ENCODE measurements at places on chromosomes 5 and 9.

DNA sequence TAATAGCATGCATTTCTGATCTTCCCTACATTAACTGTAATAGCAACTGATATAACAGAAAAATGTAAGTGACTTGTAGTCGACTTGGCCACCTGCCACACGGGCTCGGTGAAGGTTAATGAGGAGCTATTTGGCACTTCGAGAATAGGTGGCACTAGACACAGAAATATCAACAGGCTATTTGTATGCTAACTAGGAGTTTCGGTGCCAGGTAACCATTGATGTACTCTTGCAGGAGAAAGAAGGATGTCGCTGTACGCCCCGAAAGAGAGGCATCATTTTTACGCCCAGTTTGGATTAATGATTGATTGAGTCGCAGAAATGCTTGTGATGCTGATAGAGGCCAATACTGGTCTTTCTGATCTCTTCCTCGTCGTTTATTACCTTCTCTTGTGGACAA is 516 bp upstream of the DMRT2 start:
- no peak for DNase-seq

DNA sequence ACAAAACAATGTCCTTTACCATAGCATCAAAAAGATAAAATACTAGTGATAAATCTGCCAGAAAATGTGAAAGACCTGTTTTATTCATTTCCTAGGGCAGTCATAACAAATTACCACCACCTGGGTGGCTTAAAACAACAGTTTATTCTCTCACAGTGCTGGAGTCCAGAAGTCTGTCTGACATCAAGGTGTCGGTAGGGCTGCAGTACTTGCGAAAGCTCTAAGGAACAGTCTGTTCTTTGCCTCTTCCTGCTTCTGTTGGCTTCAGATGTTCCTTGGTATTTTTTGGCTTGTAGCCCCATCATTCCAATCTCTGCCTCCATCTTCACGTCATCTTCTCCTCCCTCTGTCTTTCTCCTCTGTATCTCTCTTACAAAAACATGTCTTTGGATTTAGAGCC is 51.0 kb downstream of the PTPDC1 start:
- no peak for DNase-seq

- no peak for DNase-seq
These were observed 353.2 kb downstream of the PDE4D start for GRCh38 chr5:59540366-59540765.

- no peak for DNase-seq
These were observed 87.4 kb upstream of the GNA14 start for GRCh38 chr9:77735494-77735893.

GRCh38 chr9:91172329-91172728 is 189.4 kb downstream of the AUH start:
- DNase-seq = no peak

DNA sequence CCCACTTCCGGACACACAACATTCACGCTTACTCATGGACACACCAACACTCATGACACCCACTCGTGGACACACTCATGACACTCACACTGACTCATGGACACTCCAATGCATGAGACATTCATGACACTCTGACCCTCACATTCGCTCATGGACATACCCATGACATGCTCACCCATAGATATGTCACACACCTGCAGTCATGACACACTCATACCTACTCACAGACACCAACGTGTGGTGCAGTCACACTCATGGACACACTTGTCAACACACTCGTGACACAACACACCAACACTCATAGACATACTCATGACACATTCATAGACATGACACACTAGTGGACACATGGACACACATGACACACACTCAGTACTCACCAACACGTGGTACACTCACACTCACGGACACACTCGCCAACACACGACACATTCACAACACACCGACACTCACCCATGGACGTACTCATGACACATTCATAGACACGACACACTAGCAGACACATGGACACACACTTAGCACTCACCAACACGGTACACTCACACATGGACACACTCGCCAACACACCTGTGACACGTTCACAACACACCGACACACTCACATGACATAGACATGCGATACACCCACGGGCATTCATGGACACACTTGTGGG is 73.4 kb downstream of the PHF2 start:
- DNase-seq = no peak

DNA sequence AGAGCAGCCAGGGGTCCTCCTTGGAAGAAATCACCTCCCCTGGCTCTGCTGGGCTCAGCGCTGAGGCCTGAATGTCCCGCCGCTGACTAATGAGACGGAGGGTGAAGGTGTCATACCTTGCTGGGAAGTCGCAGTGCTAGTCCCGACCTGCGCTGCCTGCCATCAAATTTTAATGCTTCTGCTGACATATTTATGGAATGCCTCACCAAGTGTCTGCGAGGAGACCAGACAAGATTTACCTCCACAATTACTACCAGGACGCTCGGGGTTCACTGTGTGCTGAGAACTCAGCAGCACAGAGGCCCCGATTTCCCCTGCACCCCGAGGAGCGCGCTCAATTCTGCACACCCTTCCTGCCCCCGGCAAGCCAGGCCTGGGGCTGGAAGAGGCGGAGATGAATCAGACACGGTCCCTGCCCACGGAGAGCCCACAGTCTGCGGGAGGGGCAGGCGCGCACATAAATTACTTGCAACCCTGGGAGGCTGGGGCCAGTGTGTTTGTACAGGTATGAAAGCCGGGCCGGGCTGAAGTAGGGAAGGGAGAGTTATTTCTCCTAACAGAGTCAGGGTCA is 175.2 kb downstream of the PAX5 start:
- no peak for DNase-seq

DNA sequence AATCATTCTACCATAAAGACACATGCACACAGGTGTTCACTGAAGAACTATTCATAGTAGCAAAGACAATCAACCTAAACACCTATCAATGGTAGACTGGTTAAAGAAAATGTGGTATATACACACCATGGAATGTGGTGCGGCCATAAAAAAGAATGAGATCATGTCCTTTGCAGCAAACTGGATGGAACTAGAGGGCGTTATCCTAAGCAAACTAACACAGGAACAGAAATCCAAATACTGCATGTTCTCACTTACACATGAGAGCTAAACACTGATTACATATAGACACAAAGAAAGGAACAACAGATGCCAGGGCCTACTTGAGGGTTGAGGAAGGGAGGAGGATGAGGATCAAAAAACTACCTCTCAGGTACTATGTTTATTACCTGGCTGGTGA is 103.8 kb downstream of the DRD1 start:
- no peak for DNase-seq

DNA sequence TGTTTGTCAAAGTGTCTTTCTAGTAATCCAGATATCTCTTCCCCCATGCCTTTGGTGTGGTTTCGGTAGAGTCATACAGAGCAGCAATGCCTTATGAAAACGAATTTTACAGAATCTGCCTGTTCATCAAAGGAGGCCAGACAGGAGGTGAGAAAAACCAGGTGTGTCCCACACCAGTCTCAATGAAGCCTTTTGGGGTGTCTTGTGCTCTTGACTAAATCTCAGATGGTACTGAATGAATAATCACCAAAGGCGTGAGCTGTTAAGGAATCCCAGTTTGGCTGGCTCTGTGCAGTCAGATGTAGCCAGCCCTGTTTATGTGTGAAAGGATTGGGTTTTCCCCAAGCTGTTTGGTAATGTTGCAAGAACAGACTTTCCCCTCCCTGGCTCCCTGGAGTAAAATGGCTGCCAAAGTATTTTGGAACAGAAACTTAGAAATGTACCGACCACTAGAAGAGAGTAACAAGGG is 70.8 kb upstream of the CDKN2B start:
- DNase-seq = no peak

DNA sequence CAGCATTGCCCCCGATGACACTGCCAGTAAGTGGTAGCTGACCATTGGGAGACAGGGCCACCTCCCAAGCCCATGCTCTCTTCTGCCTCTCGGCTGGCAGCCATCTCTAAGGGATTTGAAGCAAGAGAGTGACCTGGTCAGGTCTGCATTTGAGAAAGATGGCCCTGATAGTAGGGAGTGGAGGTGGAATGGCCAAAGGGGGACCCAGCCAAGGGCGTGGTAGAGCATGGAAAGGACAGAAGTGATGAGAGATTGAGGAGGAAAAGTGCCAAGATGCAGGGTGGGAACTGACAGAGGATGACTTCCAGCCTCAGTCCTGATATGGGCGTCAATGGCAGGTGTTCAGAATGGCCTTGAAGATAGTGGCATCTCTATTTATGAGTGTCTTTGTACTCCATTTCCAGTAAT is 9.0 kb downstream of the ABL1 start:
- no peak for DNase-seq

DNA sequence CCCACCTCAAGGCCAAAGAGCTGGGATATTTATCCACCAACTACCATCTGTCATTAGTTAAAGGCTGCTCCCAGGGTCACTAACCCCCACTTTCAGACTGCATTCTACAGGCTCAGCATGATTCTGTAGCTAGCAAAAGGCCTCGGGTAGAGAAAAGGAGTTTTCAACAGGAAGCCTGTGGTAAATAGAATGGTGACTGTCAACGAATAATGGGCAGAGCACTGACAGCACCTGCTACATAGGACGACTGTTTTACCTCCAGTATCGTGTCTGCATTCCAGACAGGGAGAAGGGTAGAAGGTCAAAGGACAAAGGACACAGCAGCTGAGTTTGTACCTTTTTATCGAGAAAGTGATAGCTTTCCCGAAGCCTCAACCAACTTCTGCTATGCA is 20.3 kb downstream of the MFAP3 start:
- DNase-seq = no peak

- DNase-seq = no peak
These were observed 369.4 kb downstream of the TMEM161B start for GRCh38 chr5:87899208-87899661.

DNA sequence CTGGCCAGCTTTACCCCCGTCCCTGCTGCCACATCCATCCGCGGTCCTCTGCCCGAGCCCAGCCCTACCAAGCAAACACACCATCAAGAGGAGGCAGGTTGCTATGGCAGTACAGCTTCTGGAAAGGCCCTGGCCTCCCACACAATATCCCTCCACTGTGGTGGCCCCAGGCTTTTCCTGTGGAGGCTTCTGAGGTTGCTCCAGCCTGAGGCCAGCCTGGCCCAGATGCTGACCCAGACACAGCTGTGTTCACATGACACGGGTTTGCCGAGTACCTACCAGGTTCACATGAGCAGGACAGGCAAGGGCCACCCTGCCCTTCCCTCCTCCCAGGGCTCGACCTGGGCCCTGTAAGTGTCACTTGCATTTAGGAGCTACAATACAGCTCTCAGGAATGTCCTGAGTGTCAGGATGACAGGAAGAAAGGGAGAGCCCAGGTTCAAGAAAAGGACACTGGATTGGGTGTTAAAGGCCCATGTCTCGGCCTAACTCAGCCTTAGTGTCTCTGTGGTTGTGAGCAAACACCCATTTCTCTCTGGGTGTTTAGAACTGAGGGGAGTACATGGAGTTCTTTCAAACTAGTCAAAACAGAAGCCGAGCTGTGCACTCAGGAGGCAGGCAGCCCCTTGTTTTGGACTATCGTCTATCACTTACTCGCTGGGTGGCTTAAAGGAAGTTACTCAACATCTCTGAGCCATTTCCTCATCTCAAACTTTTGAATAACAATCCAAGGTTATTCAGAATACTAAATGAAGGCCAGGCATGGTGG is 40.2 kb downstream of the NAIF1 start:
- DNase-seq = no peak

GRCh38 chr9:137650259-137650658 is 31.5 kb downstream of the EHMT1 start:
- no peak for DNase-seq

Measured in activated CD8-positive, alpha-beta memory T cell treated with anti-CD3 and anti-CD28 coated beads for 1 hour (primary cell).